ENCODE measurements at places on chromosomes 5 and 9. TPM values are rescaled to one million over a fixed set of nuclear protein-coding genes. Genes with fewer than 3 reads are reported as not detected.

DNA sequence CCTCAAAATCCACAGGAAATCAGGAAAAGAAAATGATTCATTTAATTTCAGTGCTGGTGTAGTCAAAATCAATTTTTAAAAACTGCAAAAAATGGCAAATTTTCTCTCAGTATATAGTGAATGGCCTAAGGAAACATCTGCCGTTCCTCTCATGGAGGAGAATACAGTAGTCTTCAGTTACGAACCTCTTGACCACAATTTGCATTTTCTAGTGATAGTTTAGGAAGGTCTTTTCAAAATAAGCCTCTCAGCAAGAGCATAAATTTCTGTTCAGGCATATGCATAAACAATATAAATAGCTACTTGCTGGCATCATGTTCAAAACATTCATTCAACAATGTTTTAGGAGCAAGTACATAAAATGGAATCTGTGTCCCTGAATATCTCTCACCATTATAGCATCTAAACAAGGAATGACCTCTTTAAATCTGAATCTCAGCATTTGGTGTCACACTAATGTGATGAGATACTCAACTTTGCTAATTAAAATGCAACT lies 33.5 kb downstream of the HAPLN1 start:
- no peak for DNase-seq

DNA sequence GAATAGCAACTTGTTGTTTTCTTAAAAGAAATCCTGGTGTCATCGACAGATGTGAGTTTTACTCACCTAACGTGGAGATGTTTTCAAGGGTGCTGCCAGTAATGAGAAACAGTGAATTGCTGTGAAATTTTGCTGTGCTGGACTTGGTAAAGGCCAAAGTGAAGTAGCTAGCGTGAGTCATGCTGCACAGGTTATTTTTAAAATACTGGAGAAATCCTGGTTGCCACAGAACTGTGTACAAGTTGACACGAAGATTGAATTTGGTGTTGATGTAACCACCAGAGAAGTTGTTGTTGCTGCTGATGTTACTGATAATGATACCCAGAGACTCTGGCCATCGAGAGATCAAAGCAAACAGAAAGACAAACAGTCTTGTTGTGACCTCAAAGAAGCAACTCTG lies 187.9 kb upstream of the NFIL3 start:
- no peak for DNase-seq

DNA sequence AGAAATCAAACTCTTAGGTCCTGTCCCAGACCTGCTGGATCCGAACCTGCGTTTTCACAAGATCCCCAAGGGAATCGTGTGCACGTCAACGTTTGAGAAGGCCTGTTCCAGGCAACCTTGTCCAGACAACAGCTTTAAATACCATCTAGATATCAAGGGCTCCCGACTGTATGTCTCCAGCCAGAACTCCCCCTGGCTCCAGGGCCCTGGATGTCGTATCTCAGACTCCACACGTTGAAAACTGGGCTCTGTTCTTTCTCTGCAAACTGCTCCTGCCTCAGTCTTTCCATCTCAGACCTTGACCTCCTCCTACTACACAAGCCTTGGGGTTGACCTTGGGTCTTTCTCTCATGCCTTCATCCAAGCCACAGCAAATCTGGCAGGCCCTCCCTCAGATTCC lies 5.8 kb upstream of the ENG start:
- no peak for DNase-seq

Gene EGFLAM
- 0.15 TPM for total RNA-seq
